Bronchus fibroblast of lung (primary cell): ENCODE measurements at places on chromosomes 2 and 18. TPM values are rescaled to one million over a fixed set of nuclear protein-coding genes. Genes with fewer than 3 reads are reported as not detected.

RALB gene
- 33.9 and 39.3 TPM in 2 replicates for total RNA-seq

LOXL3 gene
- total RNA-seq, result 10.1 and 10.7 TPM in 2 replicates

TEX44 gene
- not detected in 2 replicates for total RNA-seq

TDRD15 gene
- total RNA-seq, result not detected in 2 replicates

HOXD12 gene
- not detected in 2 replicates for total RNA-seq

CRYGC gene
- not detected in 2 replicates for total RNA-seq

OLA1 gene
- total RNA-seq, result 93.4 and 94.5 TPM in 2 replicates

LGALSL gene
- total RNA-seq, result 2.0 and 3.6 TPM in 2 replicates

TSGA10 gene
- total RNA-seq, result 0.17 and 4.3 TPM in 2 replicates

RBMS1 gene
- total RNA-seq, result 31.1 and 33.5 TPM in 2 replicates

CD207 gene
- total RNA-seq, result not detected in 2 replicates

RGPD8 gene
- 1.6 and 2.4 TPM in 2 replicates for total RNA-seq

KCNF1 gene
- total RNA-seq, result 0.50 and 0.59 TPM in 2 replicates

WDR35 gene
- total RNA-seq, result 5.9 and 6.1 TPM in 2 replicates

UPP2 gene
- not detected in 2 replicates for total RNA-seq

SP140L gene
- 4.0 and 4.9 TPM in 2 replicates for total RNA-seq
